ENCODE measurements at places on chromosomes 2 and 18.

- DNase-seq: no peak
These were observed 39.3 kb downstream of the KCNIP3 start for GRCh38 chr2:95336406-95336805.

DNA sequence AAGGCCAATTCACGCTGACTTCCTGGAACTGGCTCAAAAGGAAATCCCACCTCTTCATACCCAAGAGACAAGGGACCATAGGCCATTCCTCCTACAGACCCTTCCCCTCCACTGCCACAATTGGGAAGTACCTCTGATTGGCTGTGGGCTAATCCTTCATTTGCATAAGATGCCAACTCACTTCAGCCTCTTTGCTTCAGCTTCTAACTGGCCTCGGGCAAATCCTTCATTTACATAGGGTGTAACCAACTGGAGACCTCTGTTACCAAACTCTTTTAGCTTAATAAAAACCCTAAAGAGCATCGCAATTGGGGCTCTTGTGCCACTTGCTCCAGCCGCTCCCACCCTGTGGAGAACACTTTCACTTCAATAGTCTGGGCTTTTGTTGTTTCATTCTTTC, 38.2 kb downstream of the MC2R start:
- DNase-seq: no peak

DNA sequence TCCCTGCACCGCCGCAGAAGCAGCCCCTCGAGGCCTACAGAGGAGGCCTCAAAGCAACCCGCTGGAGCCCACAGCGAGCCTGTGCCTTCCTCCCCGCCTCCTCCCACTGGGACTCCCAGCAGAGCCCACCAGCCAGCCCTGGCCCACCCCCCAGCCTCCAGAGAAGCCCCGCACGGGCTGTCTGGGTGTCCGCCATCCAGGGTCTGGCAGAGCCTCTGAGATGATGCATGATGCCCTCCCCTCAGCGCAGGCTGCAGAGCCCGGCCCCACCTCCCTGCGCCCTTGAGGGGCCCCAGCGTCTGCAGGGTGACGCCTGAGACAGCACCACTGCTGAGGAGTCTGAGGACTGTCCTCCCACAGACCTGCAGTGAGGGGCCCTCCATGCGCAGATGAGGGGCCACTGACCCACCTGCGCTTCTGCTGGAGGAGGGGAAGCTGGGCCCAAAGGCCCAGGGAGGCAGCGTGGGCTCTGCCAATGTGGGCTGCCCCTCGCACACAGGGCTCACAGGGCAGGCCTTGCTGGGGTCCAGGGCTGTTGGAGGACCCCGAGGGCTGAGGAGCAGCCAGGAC, 31.2 kb downstream of the GPC1 start:
- DNase-seq: no peak

- DNase-seq: no peak
These were observed at the start of gene TCF7L1 for GRCh38 chr2:85132834-85133637. TCF7L1 (plus strand) TSS chr2:85133392; CDS start chr2:85133685, 293 bp downstream.

Measured in stimulated activated CD8-positive, alpha-beta memory T cell treated with anti-CD3 and anti-CD28 coated beads, Interleukin-4, amount 100 ng/mL, for 1 hour (primary cell).